ENCODE measurements at places on chromosomes 5 and 9.

DNA sequence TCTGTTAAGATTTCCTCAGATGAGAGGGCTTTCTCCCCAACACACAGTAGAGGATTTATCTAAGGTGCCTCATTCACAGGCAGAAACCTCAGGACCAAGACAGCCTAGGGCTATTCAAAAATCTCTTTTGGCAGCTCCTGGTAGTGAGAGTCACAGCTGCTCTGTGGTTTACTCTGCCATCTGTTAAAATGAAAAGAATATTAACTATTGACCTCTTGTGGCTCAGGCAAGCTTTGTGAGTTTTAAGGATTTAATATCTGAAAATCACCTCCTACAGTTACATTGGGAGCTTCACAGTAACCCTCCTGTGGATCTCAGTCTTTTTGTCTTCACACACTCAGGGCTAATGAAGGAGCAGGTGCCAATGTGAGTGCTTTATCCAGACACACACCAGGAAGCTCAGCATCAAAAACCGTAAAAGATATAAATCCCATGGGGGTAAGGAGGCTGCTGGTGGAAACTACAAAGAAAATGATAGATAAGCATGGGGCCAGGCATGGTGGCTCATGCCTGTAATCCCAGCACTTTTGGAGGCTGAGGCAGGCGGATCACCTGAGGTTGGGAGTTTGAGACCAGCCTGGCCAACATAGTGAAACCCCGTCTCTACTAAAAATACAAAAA, 29.7 kb downstream of the PPP1R2B start:
- H3K27me3 ChIP-seq, result no peaks in the 10 kb centered on the region
- no peaks in the 10 kb centered on the region for H3K36me3 ChIP-seq
- H3K27ac ChIP-seq, result no peak overlapping the region

DNA sequence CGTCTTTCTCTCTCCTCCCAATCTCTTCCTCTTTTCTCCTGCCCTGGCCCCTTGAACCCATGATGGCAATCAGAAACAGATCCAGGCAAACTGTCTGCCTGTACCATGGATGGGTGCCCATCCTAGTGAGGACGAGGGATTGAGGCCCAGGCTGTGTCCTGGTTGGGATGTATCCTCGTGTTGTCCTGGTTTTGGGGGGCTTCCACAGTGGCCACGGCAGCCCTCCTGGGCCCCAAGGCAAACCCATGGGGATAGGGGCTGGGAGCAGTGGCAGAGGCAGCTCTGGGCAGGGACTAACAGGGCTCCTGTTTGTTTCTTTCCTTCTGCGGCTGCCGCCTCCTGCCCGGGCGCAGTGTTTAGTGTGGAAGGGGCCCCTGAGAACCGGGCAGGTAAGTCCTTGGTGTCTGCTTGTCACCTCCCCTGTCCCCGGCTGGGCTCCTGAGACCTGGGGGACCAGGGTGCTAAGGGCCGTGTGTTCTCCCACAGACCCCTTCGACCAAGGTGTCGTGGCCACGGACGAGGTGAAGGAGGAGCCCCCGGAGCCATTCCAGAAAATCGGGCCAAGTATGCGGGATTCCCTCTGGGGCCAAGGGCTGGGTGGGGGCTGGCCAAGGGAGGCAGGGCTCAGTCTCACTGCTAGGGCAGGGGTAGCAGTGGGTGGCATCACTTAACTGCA, 70.0 kb downstream of the AMBP start:
- H3K4me3 ChIP-seq, result no peak overlapping the region
- no peak overlapping the region for H3K27ac ChIP-seq
- no peaks in the 10 kb centered on the region for H3K4me1 ChIP-seq

DNA sequence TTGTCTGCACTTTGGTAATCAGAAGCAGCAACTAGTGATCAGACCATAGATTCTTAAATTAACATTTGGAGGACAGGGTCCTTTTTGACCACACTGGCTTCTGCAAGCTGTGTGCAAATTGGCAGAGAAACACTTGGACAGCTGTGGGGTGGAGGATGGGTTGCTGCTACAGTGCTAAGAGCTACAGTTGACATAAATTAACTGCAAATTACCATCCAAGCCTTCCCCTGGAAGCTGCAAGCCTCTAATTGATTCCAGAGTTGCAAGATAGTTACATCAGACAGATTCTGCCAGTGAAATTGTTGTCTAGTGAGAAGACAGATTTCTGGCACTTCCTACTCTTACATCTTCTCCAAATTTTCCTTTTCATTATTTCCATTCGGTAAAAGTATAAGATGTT, 517.7 kb downstream of the DIRAS2 start:
- peaks cover 4% of the 10 kb centered on the region for H3K27me3 ChIP-seq
- no peaks in the 10 kb centered on the region for H3K36me3 ChIP-seq
- H3K4me1 ChIP-seq, result no peaks in the 10 kb centered on the region
- DNase-seq, result no peak
- no peak overlapping the region for H3K27ac ChIP-seq

GRCh38 chr9:111036429-111036789, 1.9 kb downstream of the LPAR1 start:
- H3K4me1 ChIP-seq, result peaks cover 14% of the 10 kb centered on the region
- H3K27me3 ChIP-seq, result no peaks in the 10 kb centered on the region
- peak overlapping the region; percentile 92 for H3K4me3 ChIP-seq
- H3K36me3 ChIP-seq, result no peaks in the 10 kb centered on the region
- peak overlapping the region; percentile 98 for H3K27ac ChIP-seq
